ENCODE measurements at places on chromosomes 12 and 14.

DNA sequence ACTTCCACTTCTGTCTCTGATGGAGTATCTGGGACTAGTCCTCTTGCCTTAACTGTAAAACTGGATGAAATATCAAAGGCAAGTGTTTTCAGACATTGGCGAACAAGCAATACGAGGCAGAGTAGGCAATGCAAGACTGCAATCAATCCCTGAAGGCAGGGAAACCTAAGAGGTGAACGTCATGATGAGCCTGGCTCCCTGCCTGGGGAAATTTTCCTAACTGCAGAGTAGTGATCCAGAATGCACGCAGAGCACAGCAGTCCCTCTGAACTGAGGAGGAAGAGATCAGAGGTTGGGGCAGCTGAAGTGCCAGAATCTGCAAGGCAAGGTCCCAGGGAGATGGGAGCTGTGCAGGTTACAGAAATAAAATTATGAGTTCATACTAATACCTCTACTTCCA is 18.5 kb downstream of the BHLHE41 start:
- DNase-seq, result no peak

GRCh38 chr12:47082283-47082682 is 2.5 kb upstream of the AMIGO2 start:
- no peak for DNase-seq

GRCh38 chr12:124682425-124683151 is 115.2 kb upstream of the NCOR2 start:
- no peak for DNase-seq

- DNase-seq, result no peak
Measured at GRCh38 chr12:116152268-116152667, 125.2 kb downstream of the MED13L start.

DNA sequence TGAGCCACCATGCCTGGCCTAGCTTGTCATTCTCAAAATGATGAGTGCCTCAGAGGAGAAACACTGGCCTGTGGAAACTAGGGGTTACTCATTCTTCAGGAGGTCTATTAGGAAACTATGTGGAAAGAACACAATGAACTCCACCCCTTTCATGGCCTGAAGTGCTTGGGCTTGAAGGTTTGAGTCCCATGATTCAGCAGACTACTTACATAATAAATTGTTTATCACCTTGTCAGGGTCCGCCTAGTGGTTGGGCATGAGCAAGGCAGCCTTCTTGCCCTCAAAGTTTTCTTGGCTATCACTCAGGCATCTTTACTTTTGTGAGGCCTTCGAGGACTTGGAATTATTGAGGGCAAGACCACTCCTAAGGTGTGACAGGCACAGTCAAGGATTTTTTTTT is 251.2 kb downstream of the ACSS3 start:
- no peak for DNase-seq

DNA sequence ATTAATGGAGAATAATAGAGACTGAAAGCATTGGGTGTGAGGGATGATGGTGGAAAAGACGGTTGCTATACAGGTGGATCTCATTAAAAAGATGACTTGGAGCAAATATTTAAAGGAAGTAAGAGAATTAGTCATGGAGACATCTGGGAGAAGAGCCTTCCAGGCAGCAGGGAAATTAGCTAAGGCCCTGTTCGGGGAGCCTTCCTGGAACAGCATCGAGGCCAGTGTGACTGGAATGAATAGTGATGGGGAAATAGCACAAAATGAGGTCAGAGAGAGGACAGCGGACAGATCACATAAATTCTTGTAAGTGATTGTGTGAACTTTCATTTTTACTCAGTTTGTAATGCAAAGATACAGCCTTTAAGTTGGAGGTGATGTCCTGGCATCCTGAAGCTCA is 842.3 kb downstream of the SLC6A15 start:
- DNase-seq, result no peak

DNA sequence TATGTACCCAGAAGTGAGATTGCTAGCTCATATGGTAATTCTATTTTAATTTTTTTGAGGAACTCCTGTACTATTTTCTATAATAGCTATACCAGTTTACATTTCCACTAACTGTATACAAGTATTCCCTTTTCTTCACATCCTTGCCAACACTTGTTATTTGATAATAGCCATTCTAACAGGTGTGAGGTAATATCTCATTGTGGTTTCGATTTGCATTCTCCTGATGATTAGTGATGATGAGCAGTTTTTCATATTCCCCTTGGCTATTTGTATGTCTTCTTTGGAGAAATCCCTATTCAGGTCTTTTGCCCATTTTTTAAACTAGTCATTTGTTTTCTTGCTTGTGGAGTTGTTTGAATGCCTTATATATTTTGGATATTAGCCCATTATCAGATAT is 121.3 kb downstream of the BBS10 start:
- DNase-seq, result no peak

GRCh38 chr14:87705439-87705896 is 287.5 kb downstream of the GALC start:
- DNase-seq, result no peak

- DNase-seq, result no peak
Measured at GRCh38 chr12:95646781-95647190, 95.5 kb upstream of the USP44 start.

DNA sequence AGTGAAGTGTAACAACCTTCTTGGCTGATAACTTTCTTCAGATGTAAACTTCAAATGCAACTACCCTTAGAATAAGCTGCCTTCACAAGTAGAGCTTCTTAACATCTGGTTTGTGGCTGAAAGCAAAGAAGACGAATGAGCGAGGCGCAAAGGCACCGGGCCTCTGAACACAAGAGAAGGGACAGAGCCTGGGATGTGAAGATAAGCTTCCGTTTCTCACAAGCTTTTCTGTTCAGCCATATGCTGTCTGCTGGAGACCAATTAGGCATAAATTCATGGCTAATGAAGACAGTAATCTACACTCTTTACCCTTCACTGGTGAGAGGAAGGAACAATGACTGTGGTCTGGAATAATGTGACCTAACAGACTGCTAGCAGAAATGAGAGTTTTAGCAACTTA is 195.2 kb downstream of the ATXN7L3B start:
- no peak for DNase-seq

DNA sequence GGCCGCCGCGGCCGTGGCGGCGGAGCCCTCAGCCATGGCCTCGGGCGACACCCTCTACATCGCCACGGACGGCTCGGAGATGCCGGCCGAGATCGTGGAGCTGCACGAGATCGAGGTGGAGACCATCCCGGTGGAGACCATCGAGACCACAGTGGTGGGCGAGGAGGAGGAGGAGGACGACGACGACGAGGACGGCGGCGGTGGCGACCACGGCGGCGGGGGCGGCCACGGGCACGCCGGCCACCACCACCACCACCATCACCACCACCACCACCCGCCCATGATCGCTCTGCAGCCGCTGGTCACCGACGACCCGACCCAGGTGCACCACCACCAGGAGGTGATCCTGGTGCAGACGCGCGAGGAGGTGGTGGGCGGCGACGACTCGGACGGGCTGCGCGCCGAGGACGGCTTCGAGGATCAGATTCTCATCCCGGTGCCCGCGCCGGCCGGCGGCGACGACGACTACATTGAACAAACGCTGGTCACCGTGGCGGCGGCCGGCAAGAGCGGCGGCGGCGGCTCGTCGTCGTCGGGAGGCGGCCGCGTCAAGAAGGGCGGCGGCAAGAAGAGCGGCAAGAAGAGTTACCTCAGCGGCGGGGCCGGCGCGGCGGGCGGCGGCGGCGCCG is 381 bp downstream of the YY1 start:
- DNase-seq, result no peak

- DNase-seq, result no peak
Measured at GRCh38 chr14:40796168-40796567, 810.5 kb upstream of the LRFN5 start.

- DNase-seq, result no peak
Measured at GRCh38 chr12:34376133-34376799, 354.0 kb downstream of the ALG10 start.

GRCh38 chr12:129704232-129704830 is 199.5 kb downstream of the TMEM132D start:
- DNase-seq, result no peak

- DNase-seq, result no peak
Measured at GRCh38 chr14:56159066-56159465, 40.9 kb downstream of the PELI2 start.

DNA sequence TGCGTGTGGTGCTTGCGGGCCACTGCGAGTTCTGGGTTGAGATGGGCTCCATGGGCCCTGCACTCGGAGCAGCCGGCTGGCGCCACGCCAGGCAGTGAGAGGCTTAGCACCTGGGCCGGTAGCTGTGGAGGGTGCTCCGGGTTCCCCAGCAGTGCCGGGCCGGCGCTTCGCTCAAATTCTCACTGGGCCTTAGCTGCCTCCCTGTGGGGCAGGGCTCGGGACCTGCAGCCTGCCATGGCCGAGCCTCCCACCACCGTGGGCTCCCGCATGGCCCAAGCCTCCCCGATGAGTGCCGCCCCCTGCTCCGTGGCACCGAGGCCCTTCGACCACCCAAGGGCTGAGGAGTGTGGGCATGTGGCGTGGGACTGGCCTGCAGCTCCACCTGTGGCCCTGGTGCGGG is 375.7 kb downstream of the NELL2 start:
- no peak for DNase-seq

DNA sequence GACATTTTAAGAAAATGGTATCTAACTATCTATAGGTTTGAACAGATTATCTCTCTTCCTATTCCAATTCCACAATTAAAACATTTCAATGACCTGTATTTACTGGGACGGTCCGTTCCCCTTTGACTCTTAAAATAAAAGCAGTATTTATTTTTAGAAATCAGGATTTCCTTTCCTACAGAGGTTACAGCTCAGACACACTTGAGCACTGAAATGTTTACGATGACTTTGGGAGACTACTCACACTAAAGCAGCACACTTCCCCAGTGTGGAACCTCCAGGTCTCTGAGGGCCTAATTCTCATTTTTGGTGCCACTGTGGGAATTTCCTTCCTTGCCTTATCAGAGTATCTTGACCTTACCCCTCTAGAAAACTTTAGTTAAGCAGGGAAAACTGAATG is 181.8 kb downstream of the PRKD1 start:
- DNase-seq, result no peak

GRCh38 chr12:75774261-75775052 is 257.1 kb downstream of the PHLDA1 start:
- no peak for DNase-seq

- DNase-seq, result no peak
Measured at GRCh38 chr12:128339126-128339520, 72.2 kb downstream of the TMEM132C start.

DNA sequence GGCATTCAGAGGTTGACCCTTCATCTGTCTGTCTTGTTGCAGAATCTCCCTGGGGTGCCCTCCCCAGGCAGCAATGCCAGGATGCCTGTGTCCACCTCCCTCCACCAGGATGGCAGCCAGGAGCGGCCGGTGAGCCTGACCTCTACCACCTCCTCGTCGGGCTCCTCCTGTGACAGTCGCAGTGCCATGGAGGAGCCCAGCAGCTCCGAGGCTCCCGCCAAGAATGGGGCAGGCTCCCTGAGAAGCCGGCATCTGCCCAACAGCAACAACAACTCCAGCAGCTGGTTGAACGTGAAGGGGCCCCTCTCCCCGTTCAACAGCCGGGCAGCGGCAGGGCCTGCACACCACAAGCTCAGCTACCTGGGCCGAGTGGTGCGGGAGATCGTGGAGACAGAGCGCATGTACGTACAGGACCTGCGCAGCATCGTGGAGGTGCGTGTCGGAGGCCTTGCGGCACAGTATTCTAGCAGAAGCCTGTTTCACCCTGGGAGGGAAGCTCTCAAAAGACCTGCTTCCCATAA is 23.4 kb downstream of the PLEKHG3 start:
- DNase-seq, result no peak

DNA sequence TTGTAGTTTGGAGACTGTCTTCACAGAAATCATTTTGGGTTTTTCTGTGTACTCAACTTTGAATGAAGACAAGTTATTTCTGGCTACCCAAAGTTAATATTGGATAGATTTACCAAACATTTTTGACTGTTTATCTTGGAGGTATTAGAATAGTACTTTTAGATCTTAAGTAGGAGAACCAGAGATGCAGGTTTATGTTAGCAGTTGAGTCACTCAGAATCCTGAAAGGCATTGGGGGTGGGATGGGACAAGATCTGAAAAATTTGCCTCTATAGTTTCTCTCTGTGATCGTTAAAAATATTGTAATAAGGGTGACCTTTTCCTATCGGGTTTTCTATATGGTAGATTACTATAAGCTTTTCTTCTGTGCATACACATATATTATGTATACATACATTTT is 112.3 kb downstream of the TTC6 start:
- DNase-seq, result no peak

DNA sequence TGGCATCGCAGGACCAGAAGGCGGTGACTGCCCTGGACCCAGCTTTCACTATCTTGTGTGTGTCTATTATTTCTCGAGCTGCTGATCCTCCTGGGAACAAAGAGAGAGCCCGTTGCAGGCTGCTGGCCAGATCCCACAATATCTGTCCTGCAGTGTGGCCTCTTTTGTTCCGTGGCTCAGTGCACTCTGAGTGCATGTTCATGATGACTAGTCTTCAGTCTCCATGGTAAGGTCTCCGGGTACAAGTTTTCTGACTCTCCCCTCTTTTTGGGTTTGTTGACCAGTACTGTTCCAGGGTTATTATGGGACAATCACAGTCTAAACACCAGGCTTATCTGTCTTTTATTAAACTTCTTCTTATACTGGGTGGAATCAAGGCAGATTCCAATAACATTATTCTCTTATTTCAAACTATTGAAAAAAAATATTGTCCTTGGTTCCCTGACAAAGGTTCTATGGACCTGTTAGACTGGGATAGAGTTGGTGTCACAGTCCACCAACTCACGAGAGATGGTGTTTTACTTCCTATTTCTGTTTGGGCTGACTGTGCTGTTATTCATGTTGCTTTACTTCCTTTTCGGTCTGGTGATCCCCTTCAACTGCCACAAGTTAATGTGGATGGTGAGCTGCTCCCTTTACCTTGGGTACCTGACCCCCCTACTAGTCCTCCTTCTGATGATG is 192.9 kb upstream of the ALG10B start:
- no peak for DNase-seq

- DNase-seq, result no peak
Measured at GRCh38 chr14:90566481-90566880, 169.7 kb downstream of the CALM1 start.

DNA sequence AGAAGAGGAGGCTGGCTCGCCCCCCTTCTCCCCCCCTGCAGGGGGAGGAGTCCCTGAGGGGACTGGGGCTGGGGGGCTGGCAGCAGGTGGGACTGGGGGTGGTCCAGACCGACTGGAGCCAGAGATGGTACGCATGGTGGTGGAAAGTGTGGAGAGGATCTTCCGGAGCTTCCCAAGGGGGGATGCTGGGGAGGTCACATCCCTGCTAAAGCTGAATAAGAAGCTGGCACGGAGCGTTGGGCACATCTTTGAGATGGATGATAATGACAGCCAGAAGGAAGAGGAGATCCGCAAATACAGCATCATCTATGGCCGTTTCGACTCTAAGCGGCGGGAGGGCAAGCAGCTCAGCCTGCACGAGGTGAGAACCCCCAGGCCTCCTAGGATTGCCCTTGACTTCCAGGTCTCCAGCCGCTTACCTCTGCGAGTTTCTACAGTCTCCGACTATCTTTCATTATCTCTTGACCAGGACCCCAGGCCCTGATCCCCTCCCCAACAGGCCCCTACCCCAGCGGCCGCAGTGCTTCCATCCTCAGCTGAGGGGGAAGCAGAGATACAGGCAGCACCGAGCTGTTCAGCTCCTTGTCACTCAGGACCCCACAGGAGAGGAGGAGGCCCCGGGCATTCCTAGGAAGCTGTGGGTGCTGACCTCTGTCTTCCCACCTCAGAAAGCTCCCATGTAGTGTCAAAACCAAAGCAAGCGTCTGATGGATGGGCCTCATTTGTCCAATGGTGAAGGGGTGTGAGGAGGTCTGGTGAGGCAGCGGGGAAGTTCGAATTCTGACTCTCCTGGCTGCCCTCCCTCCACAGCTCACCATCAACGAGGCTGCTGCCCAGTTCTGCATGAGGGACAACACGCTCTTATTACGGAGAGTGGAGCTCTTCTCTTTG is 3.0 kb downstream of the NAB2 start:
- DNase-seq, result no peak
